Bronchial epithelial cell (primary cell): ENCODE measurements at places on chromosomes 2 and 18. TPM values are rescaled to one million over a fixed set of nuclear protein-coding genes. Genes with fewer than 3 reads are reported as not detected.

The WBP1 gene
- 31.1 and 50.3 TPM in 2 replicates for total RNA-seq

The AQP12A gene
- total RNA-seq: not detected in 2 replicates

The HOXD13 gene
- total RNA-seq: not detected in 2 replicates

The FTCDNL1 gene
- 0.53 and 1.0 TPM in 2 replicates for total RNA-seq

The IL1RL1 gene
- 65.8 and 162 TPM in 2 replicates for total RNA-seq

The RBM44 gene
- 0.26 TPM in 2 replicates for total RNA-seq

The GAREM2 gene
- total RNA-seq: under 0.01 and 0.13 TPM in 2 replicates

The CXCR1 gene
- total RNA-seq: not detected in 2 replicates

The TBR1 gene
- under 0.01 TPM in 2 replicates for total RNA-seq

The CAPN13 gene
- under 0.01 TPM in 1 of 2 replicates, not detected in the other for total RNA-seq

The THOC1 gene
- 32.1 and 35.7 TPM in 2 replicates for total RNA-seq

GRCh38 chr2:212998626-212999359 lies 152.6 kb downstream of the IKZF2 start:
- peak; percentile 50 for DNase-seq

DNA sequence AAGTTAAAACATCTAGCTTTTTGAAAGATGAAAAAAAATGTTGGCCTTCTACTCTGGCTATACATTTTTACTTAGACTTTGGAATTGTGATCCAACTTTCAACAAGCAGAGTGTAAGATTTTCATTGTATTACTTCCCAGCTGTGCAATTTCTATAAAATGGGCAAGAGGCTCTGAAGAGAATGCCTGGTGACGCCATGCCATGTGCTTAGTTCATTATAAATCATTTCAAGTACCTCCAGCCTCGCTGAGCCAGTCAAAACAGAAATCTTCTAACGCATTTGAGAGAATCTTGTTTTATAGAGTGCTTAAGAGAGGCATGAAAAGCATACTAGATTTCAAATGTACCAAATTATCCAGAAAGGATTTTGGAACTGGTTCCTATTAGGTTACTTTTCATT lies 10.1 kb upstream of the STK17B start:
- DNase-seq: no peak

DNA sequence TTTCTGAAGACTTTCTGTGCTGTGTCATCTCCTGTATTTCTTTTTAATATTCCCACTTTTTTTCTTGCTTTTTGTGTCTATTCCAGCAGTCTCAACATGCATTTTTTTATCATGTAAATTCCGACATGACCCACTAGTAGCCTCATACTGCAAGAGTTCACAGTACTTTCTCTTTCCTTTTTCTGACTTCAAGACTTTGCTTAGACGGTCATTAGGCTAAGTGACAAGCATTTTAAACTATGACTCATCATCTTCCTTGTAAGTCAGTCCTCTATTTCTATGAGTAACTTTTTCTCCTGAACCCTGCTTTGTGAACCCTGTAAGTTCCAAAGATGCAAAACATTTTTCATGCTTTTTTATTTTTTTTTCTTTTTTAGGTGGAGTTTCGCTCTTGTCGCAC lies 381.2 kb downstream of the TXNL1 start:
- peak; percentile 50 for DNase-seq

DNA sequence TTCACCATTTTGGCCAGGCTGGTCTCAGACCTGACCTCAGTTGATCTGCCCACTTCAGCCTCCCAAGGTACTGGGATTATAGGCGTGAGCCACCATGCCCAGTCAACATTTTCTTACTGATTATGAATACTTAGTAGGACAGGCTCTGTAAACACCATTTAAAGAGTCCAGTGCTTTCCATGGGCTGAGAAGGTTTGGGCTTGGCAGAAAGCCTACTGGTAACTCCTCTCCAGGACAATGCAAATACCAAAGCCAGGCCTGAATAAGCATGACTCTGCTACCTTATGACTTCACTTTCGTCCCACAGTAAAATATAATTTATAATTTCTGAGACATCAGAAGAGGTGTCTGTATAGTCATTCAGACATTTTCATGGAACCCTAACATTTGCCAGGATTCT lies 60.2 kb upstream of the FAM117B start:
- DNase-seq: peak; percentile 35

- no peak for DNase-seq
Observed at GRCh38 chr2:225040142-225040541, 2.1 kb downstream of the DOCK10 start.

GRCh38 chr2:207819021-207819797 lies 49.5 kb upstream of the FZD5 start:
- no peak for DNase-seq

- DNase-seq: no peak
Observed at GRCh38 chr2:237743024-237743423, 55.6 kb upstream of the RBM44 start.

DNA sequence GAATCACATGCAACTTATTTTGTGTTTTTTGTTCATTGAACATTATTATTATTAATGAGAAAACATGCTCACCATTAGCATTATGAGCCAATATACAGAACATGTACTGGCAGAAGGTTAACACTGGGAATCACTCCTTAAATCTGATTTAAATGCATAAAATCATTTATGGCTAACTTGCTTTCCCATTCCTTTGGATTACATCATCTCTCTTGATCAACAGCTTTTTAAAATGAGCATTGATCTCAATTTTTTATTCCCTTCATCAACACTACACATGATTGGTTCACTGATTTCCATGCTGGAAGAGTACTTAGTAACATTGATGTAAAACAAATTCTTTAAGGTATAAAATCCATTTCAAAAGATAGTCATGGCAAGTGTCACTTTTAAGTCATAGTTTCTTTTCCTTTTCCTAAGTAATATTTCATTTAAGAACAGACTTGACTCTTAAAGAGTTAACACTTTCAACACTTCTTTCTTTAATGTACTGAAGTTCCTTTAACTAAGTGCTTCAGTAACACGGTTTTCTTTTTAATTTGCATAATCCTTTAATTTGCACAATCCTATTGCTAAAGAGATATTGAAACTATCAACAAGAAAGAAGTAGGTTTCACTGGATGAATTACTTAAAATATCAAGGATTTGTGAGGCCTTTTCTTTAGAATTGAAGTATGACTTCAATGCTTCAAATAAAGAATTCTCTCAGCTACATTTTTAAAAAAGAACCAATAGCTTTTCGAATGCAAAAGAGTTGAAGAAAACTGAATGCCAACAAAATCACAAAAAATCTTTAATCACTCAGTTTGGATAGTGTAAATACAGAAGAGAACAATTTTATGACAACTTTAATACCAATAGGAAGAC lies 24.9 kb upstream of the BUB1 start:
- DNase-seq: no peak

- DNase-seq: peak; percentile 23
Observed at GRCh38 chr2:149019768-149020167, 18.7 kb upstream of the LYPD6B start.

- peak; percentile 93 for DNase-seq
Observed at GRCh38 chr2:187547353-187547979, 6.8 kb downstream of the TFPI start.

- DNase-seq: no peak
Observed at GRCh38 chr2:175823002-175823706, 178.9 kb downstream of the LNPK start.

DNA sequence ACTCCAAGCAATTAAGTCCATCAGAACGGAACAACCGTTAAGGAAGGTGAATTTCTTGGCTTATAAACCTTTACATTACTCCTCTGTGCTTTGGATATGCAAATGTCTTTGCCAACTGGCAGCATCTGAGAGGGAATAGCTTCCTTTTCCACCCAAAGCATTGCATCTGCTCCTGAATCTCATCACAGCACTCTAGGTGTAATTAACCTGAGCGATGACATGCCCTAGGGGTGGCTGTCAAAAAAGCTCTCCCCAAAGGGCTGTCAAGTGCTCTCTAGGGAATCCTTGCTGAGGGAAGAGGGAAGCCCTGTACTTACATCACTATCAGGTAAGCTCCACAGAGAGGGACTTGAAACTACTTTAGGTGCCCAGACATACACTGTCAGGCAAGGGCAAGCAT lies 5.5 kb upstream of the SMARCAL1 start:
- DNase-seq: no peak

DNA sequence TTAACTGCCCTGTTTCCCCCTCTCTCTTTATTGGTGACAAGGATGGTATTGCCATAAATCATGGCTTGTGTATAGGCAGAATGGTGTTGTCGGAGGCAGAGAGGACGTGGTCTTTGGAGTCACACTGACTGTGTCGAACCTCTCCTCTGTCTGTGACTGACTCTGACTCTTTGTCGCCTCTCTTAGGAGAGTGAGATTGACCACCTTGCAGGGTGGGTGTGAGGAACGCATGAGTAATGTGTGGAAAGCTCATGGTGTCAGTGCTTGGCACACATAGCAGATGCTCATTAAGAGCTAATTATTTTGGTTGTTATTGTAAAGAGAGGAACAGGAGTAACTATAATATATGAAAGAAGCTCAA lies 145.6 kb downstream of the TTC27 start:
- no peak for DNase-seq

DNA sequence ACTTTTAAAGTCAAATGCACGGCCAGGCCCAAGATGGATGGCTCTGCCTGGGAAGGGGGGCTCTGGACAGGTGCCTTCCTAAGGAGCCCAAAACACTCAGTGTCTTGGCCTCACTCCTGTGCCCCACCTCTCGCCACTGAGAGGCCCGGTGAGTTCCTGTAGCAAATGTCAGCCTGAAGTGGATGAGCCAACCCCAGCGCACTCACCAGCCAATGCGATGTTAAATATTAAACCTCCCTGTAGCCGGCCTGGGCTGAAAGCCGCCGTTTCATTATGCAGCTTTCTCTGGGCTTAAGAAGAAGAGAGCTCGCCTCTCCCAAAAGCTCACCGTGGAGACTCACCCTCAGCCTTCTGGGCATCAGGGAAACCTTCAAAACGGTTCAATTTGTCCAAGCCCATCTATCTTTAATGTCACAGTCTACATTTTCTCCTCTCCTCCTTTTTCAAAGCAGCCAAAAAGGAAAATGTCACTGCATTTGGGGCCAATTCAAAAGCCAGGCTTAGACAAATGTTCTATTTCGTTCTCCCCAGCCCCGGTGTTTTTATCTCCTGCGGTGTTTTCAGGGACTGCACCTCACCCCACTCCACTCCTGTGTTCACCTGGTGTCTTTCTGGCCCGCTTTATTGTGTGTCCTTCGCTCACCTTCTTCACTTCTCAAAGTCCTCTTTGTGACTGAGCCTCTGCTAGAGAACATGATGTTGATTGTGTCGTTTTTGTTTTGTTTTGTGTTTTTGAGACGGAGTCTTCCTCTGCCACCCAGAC lies 124.0 kb downstream of the NRP2 start:
- DNase-seq: no peak

DNA sequence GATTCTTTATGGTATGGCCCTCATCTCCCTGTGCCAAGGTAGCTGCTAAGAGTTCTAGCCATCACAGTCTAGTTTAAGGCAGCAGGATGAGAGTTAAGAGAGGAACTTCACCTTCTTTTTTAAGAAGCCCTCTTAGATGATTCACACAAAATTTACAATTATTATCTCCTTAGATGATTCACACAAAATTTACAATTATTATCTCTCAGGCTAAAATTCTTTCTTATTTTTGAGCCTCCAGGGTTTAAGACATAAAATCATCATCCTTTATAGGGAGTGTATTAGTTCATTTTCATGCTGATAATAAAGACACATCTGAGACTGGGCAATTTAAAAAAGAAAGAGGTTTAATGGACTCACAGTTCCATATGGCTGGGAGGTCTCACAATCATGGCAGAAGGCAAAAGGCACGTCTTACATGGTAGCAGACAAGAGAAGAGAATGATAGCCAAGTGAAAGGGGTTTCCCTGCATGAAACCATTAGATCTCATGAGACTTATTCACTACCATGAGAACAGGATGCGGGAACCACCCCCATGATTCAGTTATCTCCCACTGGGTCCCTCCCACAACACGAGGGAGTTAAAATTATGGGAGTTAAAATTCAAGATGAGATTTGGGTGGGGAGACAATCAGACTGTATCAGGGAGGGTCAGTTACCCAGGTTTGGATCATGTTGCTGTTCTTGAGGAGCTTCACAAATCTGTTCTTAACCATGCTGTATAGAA lies 133.0 kb upstream of the MYO3B start:
- DNase-seq: no peak

DNA sequence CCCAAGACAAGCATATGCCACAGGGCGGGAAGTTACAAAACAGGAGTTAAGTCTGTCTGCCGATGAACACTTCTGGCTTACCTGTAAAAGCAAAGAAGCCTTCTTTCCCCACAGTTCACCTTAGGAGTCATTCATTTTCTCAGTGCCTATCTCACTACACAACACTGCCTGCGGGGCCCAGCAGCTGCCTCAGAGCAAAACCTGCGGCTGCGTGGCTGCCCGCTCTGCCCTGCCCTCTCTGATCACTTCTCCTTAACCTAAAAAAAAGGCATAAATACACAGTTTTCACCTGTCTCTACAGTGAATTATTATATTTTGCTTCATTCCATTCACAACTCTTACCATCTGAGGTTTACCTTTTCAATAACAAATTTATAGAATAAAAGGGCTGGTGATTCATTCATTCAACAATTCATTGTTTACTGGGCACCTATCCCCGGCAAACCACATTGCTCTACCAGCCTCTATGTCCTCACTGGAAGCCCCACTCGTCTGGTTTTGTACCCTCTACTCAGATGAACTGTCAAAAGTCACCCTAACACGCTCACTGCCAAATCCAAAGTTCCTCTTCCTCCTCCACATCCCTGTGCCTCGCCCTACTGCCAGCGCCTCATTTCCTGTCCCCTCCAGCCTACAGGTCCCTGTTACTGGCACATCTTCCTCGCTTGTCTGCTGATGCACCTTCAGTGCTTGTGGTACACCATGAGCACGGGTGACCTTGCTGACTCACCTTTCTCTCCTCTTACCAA lies 31.4 kb downstream of the AFG3L2 start:
- no peak for DNase-seq

DNA sequence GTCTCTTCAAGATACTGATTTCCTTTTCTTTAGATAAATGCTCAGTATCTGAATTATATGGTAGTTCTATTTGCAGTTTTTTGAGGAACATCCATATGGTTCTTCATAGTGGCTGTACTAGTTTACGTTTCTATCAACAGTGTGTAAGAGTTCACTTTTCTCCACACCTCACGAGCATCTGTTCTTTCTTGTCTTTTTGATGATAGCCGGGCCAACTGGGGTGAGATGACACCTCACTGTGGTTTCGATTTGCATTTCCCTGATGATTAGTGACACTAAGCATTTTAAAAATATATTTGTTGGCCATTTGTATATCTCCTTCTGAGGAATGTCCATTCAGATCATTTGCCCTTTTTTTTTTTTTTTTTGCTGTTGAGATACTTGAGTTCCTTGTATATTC lies 458.8 kb downstream of the SETBP1 start:
- no peak for DNase-seq

- DNase-seq: no peak
Observed at GRCh38 chr2:39640681-39641080, 25.0 kb upstream of the TMEM178A start.

GRCh38 chr2:61737841-61738240 lies 116.0 kb downstream of the FAM161A start:
- no peak for DNase-seq

DNA sequence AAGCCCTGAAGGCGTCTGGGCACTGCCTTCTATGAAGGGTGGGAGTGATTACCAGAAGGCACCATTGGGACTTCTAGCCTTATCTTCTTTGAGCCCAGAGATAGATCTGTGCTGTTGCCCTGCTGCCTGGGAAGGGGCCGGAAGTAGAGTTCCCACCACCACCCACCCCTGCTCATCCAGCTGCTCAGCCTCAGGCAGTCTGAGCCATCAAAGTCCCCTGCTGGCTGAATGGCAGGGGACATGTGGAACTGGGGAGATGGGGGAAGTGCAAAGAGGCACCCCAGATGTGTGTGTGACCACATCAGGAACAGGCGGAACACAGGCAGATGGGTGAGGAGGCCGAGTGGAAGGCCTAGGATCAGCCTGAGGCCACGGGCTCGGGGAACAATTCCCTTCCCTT lies 3.3 kb upstream of the WNT10A start:
- DNase-seq: no peak

GRCh38 chr18:9996094-9996493 lies 82.3 kb downstream of the VAPA start:
- no peak for DNase-seq
